Ascending aorta (tissue), 2 donors: ENCODE measurements at places on chromosomes 3 and 15.
A peak's percentile ranks its signal among the peaks of the same experiment; 100 is the strongest.

GRCh38 chr15:41557673-41558399 is 1.2 kb upstream of the TYRO3 start:
- DNase-seq, result no peak
- peaks cover 5% of the 10 kb centered on the region for H3K4me1 ChIP-seq
- H3K27me3 ChIP-seq, result no peaks in the 10 kb centered on the region
- peak overlapping the region; percentile 31 for H3K27ac ChIP-seq
- peak overlapping the region; percentile 95 for H3K4me3 ChIP-seq

GRCh38 chr3:189685860-189686259 is 54.7 kb downstream of the TP63 start:
- H3K4me1 ChIP-seq, result no peaks in the 10 kb centered on the region
- no peaks in the 10 kb centered on the region for H3K36me3 ChIP-seq
- no peak for DNase-seq
- H3K4me3 ChIP-seq, result no peak overlapping the region

DNA sequence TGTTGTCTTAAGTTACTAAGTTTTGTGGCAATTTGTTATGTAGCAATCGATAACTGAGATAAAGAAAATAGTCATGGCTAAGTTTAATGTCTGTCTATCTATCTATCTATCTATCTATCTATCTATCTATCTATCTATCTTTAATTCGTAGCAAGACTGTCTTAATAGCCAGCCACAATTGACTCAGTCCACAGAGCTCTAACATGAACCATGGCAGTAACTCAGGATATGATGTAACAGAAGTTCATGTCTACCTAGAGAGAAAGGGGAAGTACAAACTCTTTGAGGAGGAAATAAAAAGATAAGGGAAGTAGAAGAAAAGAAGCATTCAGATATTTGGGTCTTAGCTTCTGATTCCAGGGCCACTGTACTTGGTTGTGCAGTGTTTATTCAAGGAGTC is 61.5 kb upstream of the FNDC3B start:
- H3K4me1 ChIP-seq, result no peaks in the 10 kb centered on the region
- no peak overlapping the region for H3K27ac ChIP-seq
- no peaks in the 10 kb centered on the region for H3K27me3 ChIP-seq
- DNase-seq, result no peak

DNA sequence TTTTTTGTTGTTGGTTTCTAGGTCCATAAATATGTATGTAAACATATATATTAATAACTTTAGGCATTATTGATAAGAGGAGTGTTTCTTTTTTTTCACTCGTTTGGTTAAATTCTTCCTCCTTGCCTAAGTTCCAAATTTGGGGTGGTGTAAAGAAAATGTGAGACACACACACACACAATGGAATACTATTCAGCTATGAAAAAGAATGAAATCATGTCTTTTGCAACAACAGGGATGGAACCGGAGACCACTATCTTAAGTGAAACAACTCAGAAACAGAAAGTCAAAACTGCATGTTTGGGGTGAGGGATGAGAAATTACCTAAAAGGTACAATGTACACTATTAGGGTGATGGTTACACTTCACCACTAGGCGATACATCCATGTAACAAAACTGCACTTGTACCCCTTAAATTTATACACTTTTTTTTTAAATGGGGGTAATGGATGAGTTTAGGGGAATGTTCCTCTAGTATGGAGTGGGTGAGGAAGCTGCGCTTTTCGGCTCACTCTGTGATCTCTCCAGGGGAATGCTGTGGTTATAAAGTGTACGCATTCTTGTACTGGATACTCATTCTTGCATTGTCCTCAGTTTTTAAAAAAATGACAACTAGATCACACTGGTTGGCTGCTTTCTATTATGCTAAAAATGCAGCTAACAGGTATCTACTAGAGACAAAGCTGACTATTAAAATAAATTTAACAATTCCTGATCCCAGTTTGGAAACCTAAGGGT is 50.8 kb upstream of the PPARG start:
- no peaks in the 10 kb centered on the region for H3K36me3 ChIP-seq
- no peak overlapping the region for H3K27ac ChIP-seq
- DNase-seq, result no peak
- no peak overlapping the region for H3K4me3 ChIP-seq

DNA sequence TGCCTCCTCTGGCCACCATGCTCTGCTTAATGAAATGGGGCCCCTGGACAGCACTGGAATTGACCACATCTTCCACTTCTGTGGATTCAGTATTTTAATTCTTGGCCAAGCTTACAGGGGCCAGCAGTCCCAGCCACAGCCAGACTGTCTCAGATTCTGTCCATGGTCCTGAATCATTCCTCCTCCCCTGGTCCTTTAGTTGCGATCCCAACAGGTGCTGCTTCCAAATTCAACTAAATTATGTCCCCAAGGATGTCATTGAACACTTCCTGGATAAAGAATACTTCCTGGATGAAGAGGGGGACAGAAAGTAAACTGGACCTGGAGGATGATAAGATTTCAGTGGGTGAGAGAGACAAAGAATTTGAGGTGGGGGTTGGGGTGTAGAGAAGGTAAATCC is 111.1 kb upstream of the FOXB1 start:
- H3K4me3 ChIP-seq, result no peak overlapping the region
- H3K36me3 ChIP-seq, result no peaks in the 10 kb centered on the region
- H3K27me3 ChIP-seq, result no peaks in the 10 kb centered on the region
- H3K4me1 ChIP-seq, result no peaks in the 10 kb centered on the region
- no peak for DNase-seq

DNA sequence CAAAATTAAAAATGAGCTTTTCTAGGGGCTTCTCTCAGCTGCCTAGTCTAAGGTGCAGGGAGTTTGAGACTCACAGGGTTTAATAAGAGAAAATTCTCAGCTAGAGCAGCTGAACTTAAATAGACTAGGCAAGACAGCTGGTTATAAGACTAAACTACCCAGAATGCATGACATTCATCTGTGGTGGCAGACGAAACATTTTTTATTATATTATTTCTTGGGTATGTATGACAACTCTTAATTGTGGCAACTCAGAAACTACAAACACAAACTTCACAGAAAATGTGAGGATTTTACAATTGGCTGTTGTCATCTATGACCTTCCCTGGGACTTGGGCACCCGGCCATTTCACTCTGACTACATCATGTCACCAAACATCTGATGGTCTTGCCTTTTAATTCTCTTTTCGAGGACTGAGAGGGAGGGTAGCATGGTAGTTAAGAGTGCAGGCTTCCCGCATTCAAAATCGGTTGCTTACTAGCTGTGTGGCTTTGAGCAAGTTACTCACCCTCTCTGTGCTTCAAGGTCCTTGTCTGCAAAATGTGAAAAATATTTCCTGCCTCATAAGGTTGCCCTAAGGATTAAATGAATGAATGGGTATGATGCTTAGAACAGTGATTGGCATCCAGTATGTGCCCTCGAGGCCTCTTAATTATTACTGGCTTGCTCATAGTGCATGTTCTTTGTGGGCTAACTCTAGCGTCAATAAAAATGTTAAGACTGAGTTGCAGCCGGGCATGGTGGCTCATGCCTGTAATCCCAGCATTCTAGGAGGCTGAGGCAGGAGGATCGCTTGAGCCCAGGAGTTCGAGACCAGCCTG is 984 bp downstream of the CCR5 start:
- no peaks in the 10 kb centered on the region for H3K4me1 ChIP-seq
- no peaks in the 10 kb centered on the region for H3K36me3 ChIP-seq
- no peaks in the 10 kb centered on the region for H3K27me3 ChIP-seq
- no peak for DNase-seq

DNA sequence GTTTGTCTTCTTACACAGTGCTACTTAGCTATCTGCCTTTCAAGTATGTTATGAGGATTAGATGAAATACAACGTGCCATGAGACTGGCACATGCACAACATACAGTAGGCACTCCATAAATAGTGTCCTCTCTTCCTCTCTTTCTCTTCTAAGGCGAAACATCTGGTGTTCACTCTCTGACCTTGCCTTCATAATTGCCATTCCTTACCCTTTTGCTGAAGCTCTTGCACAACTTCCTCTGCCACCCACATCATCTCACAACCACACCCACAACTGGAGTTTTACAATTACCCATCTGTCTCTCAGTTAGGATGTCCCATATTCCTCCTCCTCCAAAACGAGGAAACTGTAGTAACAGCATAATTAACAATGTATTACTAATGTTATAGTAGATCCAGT is 26.4 kb upstream of the ACP3 start:
- no peak for DNase-seq
- no peaks in the 10 kb centered on the region for H3K36me3 ChIP-seq
- no peaks in the 10 kb centered on the region for H3K4me1 ChIP-seq
- no peak overlapping the region for H3K4me3 ChIP-seq

DNA sequence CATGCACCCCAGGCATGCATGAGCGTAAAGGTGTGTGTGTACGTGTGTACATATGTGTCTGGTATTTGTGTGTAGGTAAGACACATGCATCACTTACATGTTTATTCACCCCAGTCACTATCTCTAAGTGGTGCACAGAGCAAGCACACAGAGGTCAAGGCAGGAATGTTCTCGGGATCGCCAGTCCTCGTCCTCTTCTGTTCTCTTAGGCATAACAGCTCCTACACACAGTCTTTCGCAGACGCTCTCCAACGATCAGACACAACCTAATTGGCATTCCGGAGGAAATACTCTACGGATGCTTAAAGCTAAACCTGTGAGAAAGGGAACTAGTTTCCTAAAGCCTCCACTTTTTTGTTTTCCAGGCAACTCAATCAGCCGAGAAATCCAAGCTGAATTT is 95.9 kb downstream of the ADAMTS17 start:
- no peaks in the 10 kb centered on the region for H3K27me3 ChIP-seq
- no peak overlapping the region for H3K27ac ChIP-seq
- peaks cover 30% of the 10 kb centered on the region for H3K4me1 ChIP-seq

- H3K4me3 ChIP-seq, result no peak overlapping the region
- no peak overlapping the region for H3K27ac ChIP-seq
- H3K36me3 ChIP-seq, result no peaks in the 10 kb centered on the region
- H3K27me3 ChIP-seq, result no peaks in the 10 kb centered on the region
- peaks cover 6% of the 10 kb centered on the region for H3K4me1 ChIP-seq
- DNase-seq, result no peak
These were observed 449.5 kb downstream of the SHQ1 start for GRCh38 chr3:72398781-72399180.

- no peak overlapping the region for H3K27ac ChIP-seq
- no peaks in the 10 kb centered on the region for H3K36me3 ChIP-seq
- no peak for DNase-seq
- H3K4me3 ChIP-seq, result no peak overlapping the region
- no peaks in the 10 kb centered on the region for H3K27me3 ChIP-seq
These were observed 1144.5 kb downstream of the TUSC7 start for GRCh38 chr3:117853923-117854668.

DNA sequence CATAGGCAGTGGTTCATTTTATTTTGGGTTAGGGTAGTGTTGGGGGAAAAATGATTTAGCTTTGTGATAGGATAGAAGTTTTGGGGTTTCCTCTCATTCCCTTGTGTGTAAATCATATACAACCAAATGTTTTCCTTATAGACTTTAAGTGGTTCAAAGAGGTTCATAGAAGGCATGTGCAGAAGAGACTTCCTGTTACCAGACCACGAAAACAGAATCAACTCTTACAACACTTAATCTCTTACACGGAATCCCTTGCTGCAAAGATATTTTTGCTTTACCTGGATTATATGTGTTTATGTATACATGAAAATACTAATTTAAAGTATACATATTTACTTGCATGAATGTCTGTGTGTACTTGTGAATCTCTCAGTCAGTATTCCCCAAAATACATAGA is 2.9 kb downstream of the TMOD2 start:
- peaks cover 8% of the 10 kb centered on the region for H3K4me1 ChIP-seq
- DNase-seq, result no peak
- no peak overlapping the region for H3K4me3 ChIP-seq
- H3K36me3 ChIP-seq, result no peaks in the 10 kb centered on the region

DNA sequence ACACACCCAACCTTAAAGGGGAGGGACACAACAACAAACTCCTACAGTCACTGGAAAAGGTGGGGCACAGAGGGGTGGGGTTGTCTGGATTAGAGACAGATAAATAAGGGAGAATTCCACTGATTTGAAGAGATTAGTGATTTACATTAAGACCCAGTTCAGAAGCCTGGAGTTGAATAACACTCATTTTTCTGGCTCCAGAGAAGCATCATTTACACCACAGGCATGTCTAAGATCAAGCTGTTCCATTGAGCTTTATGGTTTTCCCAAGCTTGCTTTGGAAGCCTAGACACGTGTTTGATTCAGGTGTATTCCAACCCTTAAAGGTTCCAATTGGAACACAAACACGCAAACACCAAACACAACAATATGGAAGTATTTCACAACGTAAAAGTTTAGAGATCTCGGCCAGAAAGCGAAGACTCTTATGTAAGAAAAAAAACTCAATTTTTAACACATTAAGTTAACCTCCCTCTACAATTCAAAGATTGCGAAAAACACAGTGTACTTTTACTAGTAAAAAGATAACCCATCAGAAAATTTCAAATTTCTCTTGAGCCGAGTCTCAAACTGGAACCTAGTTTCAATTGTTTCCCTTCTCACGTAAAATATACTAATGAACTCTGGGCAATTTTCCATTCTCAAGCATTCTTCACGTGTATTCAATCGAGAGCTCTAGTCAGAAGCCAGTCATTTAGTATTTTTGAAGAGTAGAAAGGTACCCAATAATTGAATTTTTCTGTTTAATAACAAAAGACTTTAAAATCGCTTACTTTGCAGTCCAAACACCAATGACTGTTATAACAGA is 2.1 kb downstream of the TRA2B start:
- H3K36me3 ChIP-seq, result no peaks in the 10 kb centered on the region
- H3K27me3 ChIP-seq, result no peaks in the 10 kb centered on the region
- peak overlapping the region; percentile 99 for H3K4me3 ChIP-seq
- peaks cover 3% of the 10 kb centered on the region for H3K4me1 ChIP-seq
- DNase-seq, result no peak

DNA sequence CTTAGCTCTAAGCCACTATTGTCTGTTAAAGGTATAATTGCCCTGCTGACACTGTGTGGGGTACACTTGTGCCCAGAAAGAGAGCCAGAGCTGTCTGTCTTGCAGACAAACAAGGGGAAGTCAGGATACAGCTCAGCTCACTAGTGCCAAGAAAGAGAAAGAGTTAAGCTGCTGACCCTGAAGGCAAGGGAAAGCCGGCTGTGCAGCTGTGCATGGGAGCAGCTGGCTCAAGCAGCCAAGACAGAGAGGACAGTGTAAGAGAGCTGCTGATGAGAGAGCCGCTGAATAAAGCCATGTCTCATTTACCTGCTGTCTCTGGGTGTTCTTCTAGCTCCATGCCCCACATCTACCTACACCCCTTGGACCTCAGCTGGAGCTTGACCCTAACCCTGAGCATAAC is 428.1 kb upstream of the NAALADL2 start:
- H3K27me3 ChIP-seq, result no peaks in the 10 kb centered on the region
- H3K27ac ChIP-seq, result no peak overlapping the region
- no peaks in the 10 kb centered on the region for H3K4me1 ChIP-seq
- no peak overlapping the region for H3K4me3 ChIP-seq
- H3K36me3 ChIP-seq, result no peaks in the 10 kb centered on the region

DNA sequence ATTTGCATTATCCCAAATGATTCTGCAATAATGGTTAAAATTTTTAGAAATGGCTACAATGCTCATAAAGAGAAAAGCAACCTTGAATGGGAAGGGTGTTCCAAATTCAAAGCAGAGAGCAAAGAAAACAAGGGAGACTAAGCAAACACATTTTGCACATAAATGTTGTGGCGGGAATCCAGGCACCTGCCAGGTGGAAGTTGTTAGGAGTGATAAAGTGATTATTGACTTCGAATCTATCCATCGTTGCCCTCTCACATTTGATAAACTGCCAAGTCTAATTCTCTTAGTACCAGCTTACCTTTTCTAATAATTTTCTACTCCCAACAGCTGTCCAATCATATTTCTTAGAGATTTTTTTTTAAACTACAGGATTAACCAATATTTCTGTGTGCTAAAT is 244.5 kb downstream of the CACNA2D3 start:
- no peak for DNase-seq
- H3K4me3 ChIP-seq, result no peak overlapping the region
- no peaks in the 10 kb centered on the region for H3K36me3 ChIP-seq
- H3K27me3 ChIP-seq, result no peaks in the 10 kb centered on the region
